ENCODE measurements at places on chromosomes 12 and 14.

GRCh38 chr12:26643532-26644315 is 189.3 kb downstream of the ITPR2 start:
- DNase-seq: no peak

- no peak for DNase-seq
Measured at GRCh38 chr14:95307402-95308041, 12.2 kb downstream of the CLMN start.

- no peak for DNase-seq
Measured at GRCh38 chr12:20628999-20629398, 66.1 kb upstream of the SLCO1C1 start.

DNA sequence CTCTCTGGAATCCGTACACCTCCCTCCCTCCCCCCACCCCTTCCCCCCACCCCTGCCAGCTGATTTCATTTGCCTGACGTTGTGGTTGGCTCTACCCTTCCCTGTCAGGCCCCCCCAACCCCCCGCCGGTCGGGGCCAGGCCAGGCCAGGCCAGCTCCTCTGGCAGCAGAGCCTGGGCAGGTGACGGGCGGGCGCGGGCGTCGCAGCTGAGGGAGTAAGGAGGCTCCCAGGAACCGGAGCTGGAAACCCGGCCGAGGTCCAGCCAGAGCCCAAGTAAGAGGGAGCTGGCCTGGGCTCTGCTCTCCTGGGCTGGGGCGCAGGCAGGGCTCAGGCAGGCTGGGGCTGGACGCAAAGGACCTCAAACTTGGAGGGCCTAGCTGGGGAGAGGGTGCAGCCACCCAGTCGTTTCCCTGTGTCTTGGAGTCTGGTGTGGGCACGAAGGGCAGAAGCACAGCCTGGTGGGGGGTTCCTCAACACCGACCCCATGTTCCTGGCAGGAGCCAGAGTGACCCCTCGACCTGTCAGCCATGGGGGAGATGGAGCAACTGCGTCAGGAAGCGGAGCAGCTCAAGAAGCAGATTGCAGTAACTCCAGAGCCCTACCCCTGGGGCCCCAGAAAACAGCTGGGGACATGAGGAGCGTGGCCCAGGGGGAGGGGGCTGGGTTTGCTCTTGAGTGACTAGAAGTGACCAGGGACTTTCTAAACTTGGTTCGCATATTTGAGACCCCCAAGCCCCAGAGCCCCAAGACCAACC is at the start of gene GNB3:
Gene GNB3 (plus strand): TSS at position 165 of the 755 bp plus-strand sequence. CDS start 363 bp downstream, at position 528.
- DNase-seq: no peak

GRCh38 chr14:104826189-104826860 is 25.4 kb downstream of the ZBTB42 start:
- DNase-seq: peak; percentile 91

DNA sequence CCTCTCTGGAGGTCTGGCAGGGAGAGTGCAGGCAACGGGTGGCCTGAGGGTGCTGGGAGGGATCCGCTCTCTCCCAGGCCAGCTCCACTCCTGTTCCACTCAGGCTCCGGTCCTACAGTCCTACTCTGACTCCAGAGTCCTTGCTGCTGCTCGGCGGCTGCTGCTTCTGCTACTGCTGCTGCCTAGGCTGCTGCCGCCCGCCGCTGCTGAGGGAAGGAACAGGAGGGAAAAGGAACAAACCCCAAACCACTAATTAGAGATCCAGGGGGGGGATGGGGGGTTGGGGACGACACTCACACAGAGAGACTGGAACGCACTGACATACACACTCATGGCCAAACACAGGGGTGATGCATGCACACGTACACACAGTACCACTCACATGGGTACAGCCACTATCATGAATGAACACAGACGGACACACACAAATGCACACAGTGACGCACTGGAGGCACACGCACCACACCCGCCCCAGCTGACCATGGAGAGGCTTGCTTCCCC is at the start of gene SP7:
Gene SP7 (minus strand): TSS at position 174 of the 501 bp plus-strand sequence. CDS start 708 bp downstream, outside the sequence.
- no peak for DNase-seq

- DNase-seq: no peak
Measured at GRCh38 chr14:73244541-73245290, 7.4 kb downstream of the PAPLN start.

GRCh38 chr12:31928246-31929026 is 30.8 kb upstream of the RESF1 start:
- DNase-seq: no peak

- no peak for DNase-seq
Measured at GRCh38 chr14:51328064-51328771, 88.2 kb downstream of the TMX1 start.

DNA sequence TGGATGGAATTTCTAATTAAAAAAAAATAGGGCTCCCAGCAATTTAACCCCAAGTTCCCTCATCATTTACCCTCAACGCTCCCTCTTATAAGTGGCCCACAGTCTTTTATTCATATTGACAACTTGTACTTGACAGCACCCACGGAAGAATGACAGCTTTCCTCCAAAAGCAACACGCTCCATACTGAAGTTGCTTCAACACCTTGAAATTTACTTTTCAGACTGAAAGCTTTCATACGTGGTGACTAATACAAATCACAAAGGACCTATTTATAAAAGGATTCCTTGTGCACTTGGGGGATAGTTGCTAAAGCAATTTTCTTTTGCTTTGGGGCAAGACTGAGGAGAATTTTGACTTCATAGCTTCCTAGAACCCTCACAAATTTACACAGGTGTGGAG is 1629.4 kb upstream of the SEL1L start:
- no peak for DNase-seq

DNA sequence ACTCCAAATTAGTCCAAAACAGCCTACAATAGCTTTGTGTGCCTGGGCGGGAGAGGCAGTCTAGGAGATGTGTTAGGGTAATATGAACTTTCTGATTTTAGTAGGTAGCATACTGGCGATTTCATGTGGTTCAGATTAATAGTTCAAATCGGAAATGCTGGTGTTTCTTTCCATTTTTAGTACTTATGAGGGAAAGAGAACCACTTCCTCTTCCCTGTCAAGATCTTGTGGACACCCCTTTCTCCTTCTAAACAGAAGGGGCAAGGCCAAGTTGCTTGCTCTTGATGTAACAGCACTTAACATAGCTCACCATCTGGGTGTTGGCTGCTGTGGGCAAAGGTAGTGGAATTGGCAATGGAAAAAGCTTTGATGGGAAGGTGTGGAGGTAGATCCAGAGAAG is 32.2 kb upstream of the IGF1 start:
- no peak for DNase-seq

DNA sequence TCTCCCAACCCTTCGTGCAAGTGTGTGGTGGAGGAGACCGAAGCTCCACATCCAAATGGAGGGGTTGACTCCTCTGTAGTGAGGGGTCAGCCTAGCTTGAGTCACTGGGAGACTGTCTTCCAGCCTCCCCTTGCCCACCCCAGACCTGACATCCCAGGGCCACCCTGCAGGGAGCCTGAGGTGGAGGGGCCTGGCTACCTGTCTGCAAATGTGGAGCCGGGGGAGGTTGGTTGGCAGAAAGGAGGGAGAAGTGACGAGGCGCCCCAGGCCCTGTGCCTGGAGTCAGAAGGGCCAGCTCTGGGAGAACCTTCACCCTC is 37.5 kb downstream of the NFKBIA start:
- no peak for DNase-seq

- DNase-seq: no peak
Measured at GRCh38 chr12:114425031-114425626, 19.2 kb upstream of the TBX5 start.

DNA sequence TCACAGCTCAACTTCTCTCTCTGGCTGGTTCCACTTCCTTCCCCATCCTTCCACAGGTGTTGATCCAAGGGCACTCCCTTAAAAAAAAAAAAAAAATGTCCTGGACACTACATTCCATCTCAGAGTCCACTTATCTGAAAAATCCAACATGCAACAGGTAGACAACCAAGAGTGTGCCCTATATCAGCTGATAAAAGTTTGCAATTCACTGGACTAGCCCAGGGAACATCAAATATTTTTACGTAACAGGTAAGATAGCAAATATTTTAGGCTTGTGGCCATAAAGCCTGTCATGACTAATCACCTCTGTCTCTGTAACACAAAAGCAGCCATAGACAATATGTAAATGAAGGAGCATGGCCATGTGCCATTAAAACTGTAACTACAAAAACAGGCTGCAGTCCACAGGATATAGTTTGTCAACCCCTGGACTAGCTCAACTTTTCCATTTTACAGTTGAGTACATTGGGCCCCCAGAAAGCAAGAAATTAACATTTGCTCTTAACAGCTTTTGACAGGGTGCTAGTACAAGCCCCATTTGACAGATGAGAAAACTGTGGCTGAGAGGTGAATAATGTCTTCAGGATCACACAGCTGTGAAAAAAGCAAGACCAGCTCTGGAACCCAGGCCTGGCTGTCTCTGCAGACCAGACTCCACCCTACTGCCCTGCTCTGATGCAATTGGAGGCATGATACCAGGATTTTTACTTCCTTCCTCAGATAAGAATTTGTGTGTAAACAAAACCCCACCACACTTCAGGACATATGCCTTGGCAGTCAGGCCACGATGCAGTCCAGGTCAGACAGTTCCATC is 68.9 kb downstream of the CMKLR1 start:
- no peak for DNase-seq
